ENCODE measurements at places on chromosomes 12 and 14.

- DNase-seq = no peak
These were observed 58.6 kb downstream of the ANKRD9 start for GRCh38 chr14:102451064-102451352.

DNA sequence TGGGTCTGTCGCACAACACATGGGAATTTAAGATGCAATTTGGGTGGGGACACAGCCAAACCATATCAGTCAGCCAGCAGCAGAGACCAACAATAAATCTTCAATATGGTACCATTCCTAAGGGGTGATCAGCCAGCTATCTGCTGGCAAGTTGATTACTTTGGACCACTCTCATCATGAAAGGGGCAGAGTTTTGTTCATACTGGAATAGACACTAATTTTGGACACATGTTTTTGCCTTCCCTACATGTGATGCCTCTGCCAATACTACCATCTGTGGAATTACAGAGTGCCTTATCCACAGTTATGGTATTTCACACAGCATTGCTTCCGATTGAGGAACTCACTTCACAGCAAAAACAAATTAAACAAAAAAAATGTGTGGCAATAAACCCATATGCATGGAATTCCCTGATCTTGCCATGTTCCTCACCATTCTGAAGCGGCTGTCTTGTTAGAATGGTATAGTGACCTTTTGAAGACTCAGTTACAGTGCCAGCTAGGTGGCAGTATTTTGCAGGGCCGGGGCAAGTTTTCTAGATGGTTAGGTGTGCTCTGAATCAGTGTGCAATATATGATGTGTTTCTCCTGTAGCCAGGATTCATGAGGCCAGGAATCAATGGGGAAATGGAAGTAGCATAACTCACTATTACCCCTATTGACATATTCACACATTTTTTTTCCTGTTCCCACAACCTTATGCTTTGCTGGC is 179.0 kb upstream of the IGF1 start:
- DNase-seq = no peak

- DNase-seq = no peak
These were observed 124.3 kb downstream of the SLC41A2 start for GRCh38 chr12:104833756-104834155.

DNA sequence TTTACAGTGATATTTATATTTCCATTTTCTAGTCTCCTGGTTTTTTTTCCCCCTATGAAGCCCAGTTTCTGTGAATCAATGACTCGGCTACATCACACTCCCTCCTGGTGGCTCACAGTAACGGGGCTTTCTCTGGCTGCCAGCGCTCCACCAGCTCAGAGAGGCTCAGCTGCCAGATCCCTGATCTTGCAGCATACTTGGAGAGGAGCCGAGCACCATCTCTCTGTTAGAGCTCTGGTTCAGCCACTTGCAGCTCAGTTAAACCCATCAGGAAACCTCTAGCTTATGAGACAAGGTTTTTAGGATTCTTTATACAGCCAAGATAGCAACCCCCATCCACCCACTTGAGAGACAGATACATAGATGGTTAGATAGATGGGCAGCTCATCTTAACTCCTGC is 74.6 kb downstream of the CIT start:
- no peak for DNase-seq

- no peak for DNase-seq
These were observed 33.3 kb upstream of the FGF6 start for GRCh38 chr12:4478933-4479332.

DNA sequence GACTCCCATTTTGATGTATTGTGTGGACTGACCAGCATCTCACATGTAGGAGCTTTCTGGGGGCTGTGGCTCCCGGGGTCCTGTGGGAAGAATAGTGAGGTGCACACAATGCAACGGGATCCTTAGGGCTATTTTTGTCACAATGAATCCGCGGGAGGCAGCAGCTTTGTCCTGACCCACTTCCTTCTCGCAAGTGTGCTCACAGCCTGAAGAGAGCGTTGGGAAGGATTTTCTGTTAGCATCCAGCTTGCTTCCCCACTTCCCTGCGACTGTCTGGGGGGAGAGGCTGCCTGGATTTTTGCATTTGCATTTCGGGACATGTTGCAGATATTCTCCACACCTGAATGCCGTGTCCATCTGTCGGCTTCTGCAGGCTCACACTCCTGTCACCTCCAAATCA is 31.9 kb downstream of the FZD10 start:
- DNase-seq = no peak

GRCh38 chr12:124499898-124500244 is 67.5 kb downstream of the NCOR2 start:
- no peak for DNase-seq

DNA sequence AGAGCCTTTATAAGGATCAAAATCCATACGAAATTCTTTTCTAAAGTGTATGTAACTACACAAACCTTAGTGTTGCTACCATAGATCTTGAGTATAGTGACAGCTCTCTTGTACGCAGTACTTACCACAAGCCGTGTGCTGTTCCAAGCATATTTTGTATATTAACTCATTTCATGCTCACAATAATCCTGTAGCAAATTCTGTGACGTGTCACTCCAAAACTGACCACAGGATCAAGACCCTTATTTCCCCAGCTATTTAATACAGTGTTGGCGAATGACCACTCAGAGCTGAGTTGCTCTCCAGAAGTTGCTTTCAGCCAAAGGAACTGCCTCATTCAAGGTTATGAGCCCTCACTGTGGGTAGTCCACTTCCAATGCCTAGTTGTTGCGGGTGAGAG is 169.8 kb downstream of the BTG1 start:
- no peak for DNase-seq
